ENCODE measurements at places on chromosomes 6 and 20.

DNA sequence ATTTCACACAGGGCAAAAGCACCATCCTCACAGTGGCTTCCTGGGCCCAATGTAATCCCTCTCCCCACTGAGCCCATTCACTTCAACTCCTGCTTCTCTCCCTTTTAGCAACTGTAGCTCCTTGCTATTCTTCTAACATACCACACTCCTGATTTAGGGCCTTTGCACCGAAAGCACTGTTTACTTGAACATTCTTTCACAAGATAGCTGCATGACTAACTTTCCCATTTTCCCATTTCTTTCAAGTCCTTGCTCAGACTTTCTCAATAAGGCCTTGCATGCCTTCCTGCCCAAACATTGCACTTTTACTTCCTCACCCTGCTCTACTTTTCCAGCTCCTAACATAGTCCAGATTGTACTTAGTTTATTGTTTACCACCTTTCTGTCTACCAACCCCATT, 73.0 kb downstream of the SHPRH start:
- no peak for DNase-seq

DNA sequence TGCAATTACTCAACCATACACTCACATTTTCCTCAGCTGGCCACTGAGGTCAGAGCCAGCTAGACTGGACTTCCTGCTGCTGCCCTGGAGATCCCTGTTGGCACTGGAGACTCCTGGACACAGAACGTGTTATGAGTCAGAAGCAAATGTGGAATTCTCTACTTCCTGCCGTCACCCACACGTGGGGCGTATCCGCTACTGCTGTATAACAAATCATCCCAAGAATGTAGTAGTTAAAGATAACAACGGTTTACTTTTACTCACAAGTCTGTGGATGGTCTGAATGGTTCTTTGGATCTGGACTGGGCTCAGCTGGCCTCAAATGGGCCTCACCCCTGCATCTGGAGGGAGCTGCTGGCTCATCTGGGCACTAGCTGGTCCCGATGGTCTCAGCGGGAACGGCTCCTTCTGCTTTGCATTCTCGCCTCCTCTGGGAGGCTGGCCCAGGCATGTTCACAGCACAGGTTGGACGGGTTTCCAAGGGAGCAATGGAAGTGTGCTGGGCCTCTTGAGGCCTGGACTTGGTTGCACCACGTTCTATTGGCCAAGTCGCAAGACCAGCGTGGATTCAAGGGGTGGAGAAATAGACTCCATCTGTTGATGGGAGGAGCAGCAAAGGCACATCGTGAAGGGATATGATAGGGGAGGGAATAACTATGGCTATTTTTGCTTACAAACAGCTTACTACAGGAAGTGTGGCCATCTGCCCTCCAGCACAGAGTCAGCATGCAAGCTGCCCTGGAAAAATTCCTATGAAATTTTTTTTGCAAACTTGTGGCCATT, 118.5 kb downstream of the SNX5 start:
- no peak for DNase-seq

- DNase-seq: no peak
Observed at GRCh38 chr20:560680-561079, 17.1 kb upstream of the CSNK2A1 start.

DNA sequence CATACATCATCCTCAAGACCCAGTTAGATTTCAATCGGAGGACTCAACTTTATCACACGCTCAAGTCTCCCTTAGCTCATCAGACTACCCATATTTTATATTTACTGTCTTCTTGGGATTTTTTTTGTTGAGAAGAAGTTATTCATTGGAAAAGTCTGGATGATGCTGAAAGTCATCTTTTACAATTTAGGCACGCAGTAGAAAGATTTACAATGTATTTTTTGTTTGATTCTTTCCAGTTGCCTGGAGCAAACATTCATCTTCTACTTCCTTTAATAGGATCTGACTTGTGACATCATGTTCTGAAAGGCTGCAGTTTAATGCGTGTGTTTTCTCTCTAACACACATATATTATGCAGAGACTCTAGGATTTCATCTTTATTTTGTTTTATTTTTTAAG, 235.7 kb downstream of the DOK5 start:
- no peak for DNase-seq

DNA sequence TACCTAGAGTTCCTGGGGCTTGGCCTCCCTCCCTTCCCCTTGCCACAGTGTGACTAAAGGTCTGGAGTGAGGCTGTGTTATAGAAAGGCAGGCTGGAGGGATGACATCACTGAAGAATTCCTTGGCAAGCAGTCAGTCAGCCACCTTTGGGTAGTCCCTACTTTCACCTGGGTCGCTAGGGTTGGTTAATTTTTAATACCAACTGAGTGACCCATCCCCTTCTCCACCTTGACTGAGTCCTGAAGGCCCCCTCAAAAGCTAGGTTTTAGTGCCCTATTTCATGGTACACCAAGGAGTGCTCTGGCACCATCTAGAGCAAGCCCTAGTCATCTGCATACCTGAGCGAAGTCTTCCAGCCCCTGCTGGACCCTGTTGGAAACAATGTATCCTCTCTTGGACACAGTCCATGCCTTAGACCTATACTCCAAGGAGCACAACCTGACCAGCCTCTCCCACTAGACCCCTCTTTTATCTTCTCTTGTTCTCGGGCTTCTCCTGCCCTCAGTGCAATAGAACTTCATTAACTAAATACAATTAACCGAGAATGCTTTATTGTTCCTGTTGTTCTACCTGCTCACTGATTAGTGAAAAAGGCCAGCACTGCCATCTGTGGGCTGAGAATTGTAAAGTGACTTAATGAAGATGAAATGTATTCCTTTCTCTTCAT, 44.6 kb downstream of the RIN2 start:
- no peak for DNase-seq

- DNase-seq: no peak
Observed at GRCh38 chr20:50346374-50347283, 156.0 kb downstream of the CEBPB start.

GRCh38 chr6:69098910-69099309, 463.8 kb downstream of the ADGRB3 start:
- no peak for DNase-seq

GRCh38 chr6:160810238-160810637, 108.2 kb downstream of the PLG start:
- no peak for DNase-seq

DNA sequence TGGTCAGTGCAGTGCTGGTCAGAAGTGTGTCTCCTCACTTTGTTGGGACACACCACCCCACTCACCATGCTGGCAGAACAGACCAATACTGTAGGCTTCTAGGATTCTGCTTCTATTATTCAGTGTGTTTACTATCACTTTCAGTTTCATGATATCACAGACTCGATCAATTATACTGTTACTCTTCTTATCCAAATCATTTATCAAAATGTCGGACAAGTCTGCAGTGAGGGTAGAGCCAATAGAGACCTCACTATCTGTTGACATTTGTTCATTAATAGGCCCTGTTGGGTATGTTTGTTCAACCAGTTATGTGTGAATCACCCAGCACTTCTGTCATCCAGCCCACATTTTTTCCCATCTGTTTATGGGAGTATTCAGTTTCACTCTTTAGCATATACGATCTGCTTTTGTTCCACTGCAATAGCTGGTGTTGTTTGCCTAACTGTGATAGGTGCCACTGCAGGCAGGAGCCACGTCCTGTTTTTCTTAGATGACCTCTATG, 140.1 kb downstream of the NRN1 start:
- no peak for DNase-seq

DNA sequence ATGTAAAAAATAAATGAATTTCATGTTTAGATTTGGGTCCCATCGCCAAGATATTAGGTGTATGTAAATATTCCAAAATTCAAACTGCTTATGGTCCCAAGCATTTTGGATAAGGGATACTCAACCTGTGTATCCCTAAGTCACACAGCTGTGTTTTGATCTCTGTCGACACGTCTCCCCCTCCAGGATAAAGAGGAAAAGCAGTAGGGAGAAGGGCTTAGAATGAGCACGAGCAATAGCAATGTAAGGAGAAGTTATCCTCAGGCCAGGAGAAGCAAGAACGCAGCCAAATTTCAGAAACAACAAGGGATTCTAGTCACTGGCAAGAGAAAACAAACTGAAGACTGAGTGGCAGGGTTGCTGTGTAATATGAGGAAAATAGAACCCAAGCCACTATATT, 181.2 kb downstream of the AIG1 start:
- DNase-seq: no peak

- no peak for DNase-seq
Observed at GRCh38 chr6:162941128-162941527, 213.4 kb downstream of the PACRG start.

DNA sequence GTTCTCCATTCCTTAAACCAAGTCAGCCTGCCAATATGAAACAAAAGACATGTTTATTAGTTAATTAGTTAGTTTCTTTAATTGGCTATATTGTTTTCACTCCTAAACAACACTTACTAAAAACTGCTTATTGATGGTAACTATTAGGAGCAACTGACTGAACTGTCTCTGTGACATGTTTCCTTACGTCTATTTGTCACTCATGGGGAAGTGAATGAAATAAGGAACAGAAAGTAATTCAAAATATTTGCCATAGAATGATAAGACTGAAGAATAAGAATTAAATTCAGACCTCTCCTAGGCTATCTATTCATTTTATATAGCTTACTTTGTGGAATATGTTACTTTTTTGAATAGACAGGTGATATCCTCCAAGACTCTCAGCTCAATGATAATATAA, 217.2 kb downstream of the LAMA2 start:
- no peak for DNase-seq
